Cardiac septum (tissue), 1 donor: ENCODE measurements at places on chromosomes 13 and 19. TPM values are rescaled to one million over a fixed set of nuclear protein-coding genes. Genes with fewer than 3 reads are reported as not detected.

GRCh38 chr19:13864667-13865570 is 12.0 kb upstream of the NANOS3 start:
- DNase-seq: no peak

- no peak for DNase-seq
These were observed 26.4 kb downstream of the IL17D start for GRCh38 chr13:20729633-20730585.

DNA sequence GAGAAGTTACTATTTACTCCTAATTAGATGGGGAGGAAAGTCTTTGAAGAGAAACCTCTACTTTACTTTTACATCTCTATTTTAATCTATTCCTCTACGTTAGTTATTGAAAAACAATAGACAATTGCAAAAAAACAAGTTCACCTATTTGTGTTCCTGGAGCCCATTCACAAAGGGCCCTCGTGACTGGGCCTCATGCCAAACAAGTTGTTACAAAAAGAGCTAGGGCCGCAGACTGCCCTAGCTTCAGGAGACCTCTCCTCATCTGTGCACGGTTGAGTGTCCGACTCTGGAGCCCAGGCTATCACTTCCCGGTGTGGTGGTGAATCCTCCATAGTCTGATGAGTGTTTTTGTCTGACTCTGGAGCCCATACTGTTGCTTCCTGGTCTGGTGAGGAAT is 190.9 kb downstream of the ZNF486 start:
- no peak for DNase-seq

DNA sequence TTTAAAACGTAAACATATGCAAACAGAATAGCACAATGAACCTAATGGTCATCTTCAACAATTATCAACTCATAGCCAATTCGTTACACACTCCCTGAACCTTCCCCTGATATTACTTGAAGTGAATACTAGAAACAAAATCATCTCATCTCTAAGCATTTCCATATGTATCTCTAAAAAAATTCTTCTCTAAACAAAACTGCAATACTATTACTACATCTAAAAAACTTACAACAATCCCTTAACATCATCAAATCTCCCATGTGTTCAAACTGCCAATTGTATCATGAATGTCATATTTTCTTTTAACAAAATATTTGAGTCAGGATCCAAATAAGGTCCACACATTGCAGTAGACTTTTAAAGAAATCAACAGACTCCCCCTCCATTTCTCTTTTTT is 61.4 kb downstream of the FRY start:
- no peak for DNase-seq

DNA sequence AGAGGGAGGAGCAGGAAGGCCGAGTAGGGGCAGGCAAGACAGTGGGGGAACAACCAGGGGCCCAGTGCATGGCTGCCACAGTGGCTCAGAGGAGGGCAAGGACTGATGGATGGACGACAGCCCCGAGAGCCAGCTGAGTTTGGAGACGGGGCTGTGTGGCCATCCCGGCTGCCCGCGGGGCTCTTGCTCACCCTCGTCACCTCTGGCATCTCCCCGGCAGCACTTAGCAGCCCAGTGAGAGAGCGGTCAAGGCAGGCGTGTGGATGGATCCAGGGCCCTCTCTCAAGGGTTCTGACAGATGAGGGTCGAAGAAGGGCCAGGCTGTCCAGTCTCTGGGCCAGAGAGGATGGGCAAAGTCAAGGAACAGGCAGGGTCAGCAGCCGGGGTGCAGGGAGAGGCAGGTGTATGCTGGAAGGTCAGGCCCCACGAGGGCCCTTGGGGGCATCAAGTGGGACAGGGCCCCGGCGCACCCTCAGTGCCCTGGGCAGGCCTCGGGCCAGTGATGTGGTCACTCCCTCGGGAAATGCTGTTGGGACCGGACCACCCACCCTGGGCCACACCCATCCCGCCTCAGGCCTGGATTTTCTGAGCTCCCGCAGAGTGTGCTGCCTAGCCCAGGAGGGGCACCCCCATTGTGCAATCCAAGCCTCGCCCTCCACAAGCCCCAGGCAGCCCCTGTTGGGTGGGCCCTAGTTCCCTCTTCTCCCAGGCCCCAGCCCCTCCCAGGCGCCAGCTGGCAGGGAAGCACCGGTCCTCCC is 56.4 kb upstream of the TPM4 start:
- peak; percentile 73 for DNase-seq

DNA sequence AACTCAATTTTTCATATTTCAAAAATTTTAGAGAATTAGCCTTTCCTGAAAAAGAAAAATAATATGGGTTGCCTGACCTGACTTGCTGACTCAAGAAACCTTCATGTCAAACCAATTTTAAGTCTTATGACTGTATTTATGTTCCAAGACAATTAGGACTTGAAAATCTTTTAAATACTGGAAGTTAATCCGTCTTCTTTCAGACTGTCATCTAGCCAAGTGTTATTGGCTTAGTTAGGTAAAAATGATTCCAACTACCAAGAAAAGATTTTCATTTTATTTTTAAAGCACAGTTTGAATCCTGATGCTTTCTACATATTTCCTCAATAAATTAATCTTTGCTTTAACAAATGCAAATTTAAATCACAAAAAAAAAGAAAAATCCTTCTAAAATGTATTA is 337.6 kb downstream of the SLITRK6 start:
- no peak for DNase-seq

DNA sequence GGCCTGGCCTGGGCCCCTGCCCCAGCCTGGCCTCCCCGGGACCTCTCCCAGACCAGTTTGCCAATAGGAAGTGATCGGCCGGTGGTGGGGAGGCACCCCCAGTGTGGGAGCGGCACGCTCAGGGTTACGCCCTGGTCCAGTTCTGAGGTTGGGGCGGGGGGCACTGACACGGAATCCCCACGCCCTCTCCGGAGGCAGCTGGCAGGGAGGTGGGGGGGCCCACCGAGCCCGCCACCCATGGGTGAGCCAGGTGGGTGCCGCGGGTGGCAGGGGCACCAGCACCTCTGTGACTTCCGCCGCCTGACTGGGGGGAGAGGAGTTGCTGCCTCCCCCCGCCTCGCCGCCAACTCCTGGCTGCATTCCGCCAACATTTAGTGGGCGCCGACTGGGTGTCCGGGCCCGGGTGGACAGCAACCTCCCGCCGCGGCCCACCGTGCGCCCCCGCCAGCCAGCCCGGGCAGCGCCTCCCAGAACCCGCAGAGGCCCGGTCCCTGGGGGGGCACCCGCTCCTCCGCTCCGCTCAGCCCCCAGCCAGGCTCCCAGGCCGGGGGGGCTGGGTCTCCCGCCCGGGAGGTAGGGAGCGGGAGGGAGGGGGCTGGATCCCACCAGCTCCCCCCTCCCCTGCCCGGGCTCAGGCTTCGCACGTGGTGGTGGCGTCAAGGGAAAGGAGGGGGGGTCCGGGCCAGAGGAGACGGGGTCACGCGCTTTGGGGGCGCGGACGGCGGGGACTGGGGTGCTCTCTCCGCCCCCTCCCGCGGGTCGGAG is 2.0 kb downstream of the ZBTB7A start:
- peak; percentile 83 for DNase-seq

DNA sequence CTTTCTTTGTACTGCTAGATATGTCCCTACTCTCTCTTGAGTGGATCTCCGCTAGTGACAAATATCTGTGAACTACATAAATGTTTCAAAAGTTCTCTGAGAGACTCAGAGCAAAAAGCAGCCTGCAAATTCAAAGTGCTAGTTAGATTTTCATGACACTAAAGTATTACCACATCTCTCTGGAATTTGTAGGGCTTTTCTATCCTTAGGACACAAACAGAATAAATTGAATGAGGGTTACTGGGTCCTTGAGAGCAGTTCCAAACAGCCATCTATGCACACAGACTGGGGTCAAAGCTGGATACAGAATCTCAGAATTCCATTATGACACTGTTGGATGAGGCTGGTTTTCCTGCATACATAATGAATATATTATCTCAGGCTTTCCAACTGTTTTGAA is 953.2 kb downstream of the DIAPH3 start:
- no peak for DNase-seq

GRCh38 chr13:32530841-32531253 is 7.7 kb downstream of the N4BP2L2 start:
- DNase-seq: no peak

DNA sequence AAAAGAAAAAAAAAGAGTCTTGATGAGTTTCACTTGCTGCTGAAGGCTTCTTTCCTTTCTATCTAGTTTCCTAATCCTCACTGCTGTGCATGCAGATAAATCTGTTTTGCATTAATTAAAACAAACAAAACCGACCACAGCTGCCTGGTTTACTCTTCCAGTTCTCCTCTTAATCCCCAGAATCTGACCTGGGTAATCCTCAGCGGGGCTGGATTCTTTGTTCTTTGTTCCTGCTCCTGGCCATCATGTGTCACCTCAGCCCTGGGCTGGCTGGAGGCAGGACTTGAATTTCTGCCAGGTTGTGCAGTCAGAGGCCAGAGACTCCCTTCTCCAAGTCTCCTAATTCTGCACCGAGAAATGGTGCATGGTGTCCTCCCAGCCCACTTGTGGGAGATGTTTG is 52.2 kb upstream of the CYP4F8 start:
- DNase-seq: no peak

DNA sequence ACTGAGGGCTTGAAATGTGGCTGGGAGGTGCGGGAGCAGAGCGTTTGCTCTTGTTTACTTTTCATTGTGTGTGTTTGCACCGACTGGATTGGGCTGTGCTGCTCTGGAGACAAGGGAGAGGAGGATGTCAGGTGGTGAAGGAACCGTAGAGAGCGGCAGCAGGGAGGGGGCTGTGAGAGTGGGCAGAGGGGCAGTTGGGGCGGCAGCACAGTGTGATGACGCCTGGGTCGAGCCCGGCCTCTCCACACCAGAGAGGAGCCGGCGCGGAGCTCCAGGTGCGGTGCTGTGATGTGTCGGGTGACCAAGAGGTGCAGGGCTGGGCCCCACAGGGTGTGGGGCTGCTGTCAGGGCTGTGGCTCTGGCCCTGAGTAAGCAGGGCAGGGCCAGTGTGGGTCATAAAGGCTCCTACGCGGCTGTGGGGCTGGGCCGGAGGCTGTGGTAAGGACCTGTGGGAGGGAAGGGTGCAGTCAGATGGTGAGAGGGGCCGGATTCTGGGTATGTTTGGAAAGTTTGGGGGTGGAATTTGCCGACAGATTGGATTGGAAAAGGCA is 10.5 kb downstream of the NAXD start:
- no peak for DNase-seq

DNA sequence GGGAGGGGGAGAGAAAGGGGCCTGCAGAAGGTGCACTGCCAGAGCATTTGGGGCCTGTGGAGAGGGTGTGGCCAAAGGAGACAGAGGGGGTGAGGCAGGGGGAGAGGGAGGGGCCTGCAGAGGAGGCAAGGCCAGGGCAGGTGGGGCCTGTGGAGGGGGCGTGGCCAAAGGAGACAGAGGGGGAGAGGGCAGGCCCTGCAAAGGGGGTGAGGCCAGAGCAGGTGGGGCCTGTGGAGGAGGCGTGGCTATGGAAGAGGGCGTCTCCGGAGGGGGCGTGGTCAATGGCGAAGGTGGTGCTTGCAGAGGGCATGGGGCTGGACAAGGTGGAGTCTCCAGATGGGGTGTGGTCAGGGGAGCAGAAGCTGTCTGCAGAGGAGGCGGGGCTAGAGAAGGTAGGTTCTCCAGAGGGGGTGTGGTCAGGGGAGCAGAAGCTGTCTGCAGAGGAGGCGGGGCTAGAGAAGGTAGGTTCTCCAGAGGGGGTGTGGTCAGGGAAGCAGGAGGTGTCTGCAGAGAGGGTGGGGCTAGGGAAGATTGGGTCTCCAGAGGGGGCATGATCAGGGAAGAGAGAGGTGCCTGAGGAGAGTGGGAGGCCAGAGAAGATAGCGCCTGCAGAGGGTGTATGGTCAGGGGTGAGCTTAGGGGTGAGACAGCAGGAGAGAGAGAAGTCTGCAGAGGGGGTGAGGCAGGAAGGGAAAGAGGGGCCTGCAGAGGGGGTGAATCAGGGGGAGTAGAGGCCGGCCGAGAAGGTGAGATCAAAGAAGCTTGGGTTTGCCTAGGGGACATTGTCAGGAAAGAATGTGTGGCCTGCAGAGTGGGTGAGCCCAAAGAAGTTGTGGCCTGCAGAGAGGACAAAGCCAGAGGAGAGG is 3.4 kb downstream of the PRR36 start:
- DNase-seq: no peak

DNA sequence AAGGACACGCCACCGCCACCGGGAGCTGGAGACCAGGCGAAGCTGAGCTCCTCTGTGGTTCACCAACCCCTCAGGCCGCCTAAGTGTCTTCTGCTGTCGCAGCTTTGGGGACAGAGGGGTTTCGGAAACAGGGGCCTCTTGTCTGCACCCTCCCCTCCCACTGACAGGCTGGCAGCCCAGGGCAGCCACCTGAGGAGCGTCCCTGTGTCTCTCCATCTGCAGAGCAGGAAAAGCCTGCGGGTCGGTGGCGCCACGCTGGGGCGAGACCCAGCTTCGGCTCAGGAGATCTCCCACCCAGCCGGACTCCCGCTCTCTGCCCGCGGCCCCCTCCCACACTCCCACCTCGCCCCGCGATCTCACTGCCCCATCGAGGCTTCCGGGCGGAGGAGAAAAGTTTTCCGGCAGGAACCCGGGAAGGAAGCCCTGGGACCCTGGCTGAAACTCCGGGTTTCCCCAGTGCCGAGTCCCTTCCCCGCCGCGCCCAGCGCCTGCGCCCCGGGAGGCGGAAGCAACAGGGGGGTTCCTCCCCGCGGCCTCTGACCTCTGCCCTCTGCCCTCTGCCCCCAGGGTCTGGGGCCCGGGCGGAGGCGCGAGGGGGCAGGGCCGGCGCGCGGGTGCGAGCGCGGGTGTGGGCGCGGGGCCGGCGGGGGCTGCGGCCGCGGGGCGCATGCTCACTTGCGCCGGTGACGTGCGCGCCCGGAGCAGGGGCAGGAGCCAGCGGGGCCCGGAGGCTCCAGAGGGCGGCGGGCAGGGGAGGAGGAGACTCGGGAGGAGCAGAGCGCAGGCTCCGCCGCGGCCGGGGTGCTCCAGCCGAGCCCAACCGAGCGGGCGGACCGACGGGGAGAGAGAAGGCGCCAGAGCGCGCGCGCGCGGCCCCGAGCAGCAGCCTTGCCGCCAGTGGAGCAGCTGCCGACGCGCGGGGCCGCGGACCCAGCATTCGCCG is at the start of gene ATP11A:
TSS of gene ATP11A (plus strand) at position 736 of the 943 bp plus-strand sequence. CDS start 379 bp downstream, outside the sequence.
- peak; percentile 95 for DNase-seq

GRCh38 chr13:74825152-74825937 is 656.6 kb downstream of the TBC1D4 start:
- DNase-seq: no peak

Gene RNF17
- not detected for total RNA-seq

Gene FSD1
- 0.24 TPM for total RNA-seq

Gene ZNF44
- 10.8 TPM for total RNA-seq

Gene CACNA1A
- 1.3 TPM for total RNA-seq

Gene CTXN1
- 0.24 TPM for total RNA-seq

Gene LRRC25
- total RNA-seq: 2.5 TPM

Gene APBA3
- 12.5 TPM for total RNA-seq

Gene ZNF66
- 0.81 TPM for total RNA-seq

Gene TMPRSS9
- not detected for total RNA-seq

Gene DCUN1D2
- total RNA-seq: 134 TPM
